ENCODE measurements at places on chromosomes 3 and 15.

- no peak for DNase-seq
Measured at GRCh38 chr3:44903314-44903713, 28.9 kb downstream of the TGM4 start.

DNA sequence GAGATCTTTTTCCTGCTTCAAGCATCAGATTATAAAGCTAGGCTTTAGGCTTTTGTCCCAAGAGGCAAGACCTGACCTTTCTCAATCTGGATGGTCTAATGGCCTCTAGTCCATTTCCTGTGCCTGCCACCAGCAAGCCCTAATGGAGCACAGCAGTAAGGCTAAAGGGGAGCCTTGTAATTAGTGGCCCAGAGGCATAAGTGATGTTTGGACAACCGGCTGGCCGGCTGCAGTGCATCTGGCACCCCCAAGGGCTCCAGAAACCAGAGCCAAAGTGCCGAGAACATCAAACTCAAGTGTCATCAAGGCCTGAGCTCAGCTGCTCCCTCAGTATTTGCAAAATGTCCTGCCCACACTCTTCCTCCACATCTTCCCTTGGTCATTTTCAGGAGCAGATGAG is 31.9 kb upstream of the RTP4 start:
- no peak for DNase-seq

DNA sequence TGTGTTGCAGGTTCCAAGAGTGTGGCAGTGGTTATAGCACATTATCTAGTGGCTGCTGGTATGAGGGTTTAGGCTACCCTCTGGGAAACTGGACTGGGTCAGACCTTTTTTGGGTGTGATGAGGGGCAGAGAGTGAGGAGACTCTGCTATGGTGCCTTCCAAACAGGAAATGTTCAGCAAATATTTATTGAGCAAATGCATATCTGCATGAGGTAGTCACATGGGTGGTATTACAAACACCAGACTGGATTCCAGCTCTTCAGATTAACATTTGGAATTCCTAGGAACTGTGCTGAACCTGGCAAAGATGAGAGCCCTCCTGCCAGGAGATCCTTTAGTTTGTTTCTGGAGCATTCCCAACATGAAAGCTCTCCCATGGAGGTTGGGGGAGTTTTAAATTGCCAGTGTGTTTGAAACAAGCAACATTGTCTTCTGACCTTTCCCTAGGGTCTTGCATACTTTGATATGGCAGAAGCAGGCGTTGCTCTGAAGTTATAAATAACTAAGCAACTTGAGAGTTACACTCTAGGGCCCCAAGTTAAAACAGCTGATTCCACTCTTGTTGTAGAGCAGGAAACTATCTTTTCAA is 341.2 kb upstream of the C2CD4B start:
- DNase-seq = no peak

DNA sequence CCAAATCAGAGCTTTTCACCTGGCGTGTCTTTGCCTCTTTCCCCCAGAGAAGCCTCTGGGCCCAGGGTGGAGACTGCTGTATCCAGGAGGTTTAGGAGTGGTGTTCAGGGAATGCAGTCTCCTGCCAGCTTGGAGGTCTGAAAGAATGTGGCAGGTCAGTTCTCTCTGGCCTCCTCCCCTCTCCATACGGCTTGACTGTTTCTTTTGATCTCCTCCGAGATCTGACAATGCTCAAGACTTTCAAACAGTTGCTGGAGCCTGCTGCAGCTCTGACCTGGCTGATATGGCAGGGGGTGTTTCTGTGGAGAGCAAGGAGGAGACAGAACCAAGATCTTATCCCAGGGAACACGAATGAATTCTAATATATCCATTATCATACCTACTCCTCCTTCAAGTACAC is 24.7 kb upstream of the TM4SF4 start:
- DNase-seq = no peak

GRCh38 chr3:88131695-88132094 is 18.1 kb upstream of the C3orf38 start:
- DNase-seq = no peak

- DNase-seq = no peak
Measured at GRCh38 chr3:4507024-4507596, 14.0 kb downstream of the ITPR1 start.

DNA sequence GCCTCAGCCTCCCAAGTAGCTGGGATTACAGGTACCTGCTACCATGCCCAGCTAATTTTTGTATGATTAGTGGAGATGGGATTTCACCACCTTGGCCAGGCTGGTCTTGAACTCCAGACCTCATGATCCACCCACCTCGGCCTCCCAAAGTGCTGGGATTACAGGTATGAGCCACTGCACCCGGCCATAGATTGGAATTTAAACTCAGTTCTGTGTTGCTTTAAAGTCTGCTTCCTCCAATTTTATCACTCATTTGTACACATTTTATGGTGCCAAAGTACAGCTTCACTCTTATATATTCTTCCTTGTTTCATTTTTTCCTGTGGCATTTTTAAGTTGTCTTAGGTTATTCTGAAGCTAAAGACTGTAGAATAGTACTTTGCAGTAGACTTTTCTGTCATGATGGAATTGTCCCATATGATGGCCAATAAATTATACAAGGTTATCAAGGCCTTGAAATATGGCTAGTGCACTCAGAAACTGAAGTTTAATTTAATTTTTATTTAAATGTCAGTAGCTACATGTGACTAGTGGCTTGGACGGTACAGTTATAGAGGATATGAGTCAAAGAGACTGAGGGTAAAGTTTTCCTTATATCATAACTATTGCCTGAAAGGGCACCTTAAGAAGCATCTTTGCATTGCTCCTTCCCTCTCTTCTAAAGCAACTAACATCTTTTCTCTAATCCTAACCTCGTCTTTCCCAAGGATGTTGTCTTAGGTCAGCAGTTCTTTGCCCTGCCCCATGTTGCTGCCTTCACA is 28.1 kb downstream of the ATP11B start:
- DNase-seq = no peak

DNA sequence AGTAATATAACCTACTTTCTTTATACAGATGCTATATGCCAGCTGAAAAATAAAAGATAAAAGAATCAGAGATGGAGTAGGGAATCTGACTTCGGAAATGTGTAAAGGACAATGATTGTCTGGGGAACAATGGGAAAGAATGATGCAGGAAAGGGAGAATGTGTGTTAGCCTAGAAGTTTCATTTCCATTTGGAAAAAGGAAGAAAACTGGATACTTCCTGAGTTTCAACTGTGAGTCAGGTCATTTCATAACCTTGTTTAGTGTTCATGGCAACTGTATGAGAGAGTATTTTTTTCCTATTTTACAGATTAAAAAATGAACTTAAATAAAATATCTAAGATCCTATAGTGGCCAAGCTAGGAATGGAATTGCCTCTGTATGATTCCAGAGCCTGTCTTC is 261.3 kb upstream of the NECTIN3 start:
- no peak for DNase-seq

DNA sequence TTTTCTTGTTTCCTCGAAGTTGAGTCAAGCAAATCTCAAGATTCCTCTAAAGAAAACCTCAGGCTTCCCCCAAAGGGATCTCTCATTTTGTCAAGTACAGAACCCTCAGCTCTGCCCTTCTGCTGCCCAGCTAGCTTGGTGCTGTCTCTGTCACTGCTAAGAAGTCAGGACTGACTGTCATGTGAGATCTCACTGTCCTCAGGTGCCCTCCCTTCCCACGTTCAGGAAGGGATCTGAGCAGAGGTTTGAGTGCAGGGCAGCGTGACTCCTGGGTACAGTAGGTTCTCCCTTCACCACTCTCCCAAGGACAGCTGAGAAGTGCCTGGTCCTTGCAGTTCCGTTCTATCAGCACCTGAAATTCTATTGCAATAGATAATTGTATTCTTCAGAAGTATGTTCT is 229.7 kb downstream of the SLCO3A1 start:
- no peak for DNase-seq

GRCh38 chr3:172513488-172513887 is 9.7 kb downstream of the TNFSF10 start:
- no peak for DNase-seq

- no peak for DNase-seq
Measured at GRCh38 chr15:62164396-62165103, 535 bp downstream of the C2CD4B start.

Data from NCI-H187 (cell line).